ENCODE measurements at places on chromosomes 13 and 19.

DNA sequence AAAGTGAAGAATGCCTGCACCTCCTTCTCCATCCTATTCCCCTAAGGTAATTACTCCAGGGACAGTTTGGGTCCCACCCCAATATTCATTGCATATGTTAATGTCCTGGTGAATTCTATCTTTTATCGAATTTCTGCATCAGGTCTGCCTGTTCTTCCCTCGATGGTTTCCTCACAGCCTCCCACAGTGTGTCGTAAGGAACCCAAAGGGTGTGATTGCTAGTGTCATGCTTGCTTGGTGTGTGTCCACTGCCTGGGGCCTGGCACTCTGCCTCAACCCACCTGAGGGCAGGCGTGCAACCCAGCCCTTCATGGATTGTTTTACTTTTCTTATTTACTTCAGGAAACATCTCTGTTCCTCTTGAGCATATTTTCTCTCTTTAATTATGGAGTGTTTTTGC is 60.2 kb upstream of the CYSLTR2 start:
- no peak for DNase-seq

- no peak for DNase-seq
These were observed 223.8 kb downstream of the TDRD3 start for GRCh38 chr13:60620611-60621395.

DNA sequence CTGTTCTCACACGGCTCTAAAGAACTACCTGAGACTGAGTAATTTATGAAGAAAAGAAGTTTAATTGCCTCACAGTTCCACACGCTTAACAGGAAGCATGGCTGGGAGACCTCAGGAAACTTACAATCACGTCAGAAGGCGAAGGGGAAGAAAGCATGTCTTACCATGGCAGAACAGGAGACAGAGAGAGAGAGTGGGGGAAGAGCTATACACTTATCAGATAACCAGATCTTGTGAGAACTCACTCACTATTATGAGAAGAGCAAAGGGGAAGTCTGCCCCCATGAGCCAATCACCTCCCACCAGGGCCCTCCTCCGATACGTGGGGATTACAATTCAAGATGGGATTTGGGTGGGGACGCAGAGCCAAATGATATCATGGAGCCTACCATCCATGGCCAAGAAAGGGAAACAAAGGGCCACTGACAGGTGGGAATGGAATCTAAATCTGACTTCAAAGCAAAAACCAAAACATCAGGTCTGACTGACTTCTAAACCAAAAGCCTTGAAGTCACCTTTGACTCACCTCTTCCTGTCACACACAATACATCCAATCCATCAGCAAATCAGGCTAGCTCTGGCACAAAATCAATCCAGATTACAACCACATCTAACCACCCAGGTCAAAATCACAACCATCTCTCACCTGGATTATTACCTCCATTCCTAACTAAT is 189.7 kb downstream of the ENOX1 start:
- DNase-seq = no peak

GRCh38 chr13:78103936-78104335 is 185.3 kb upstream of the EDNRB start:
- DNase-seq = no peak

- no peak for DNase-seq
These were observed 100.0 kb downstream of the KLF5 start for GRCh38 chr13:73158851-73159250.

DNA sequence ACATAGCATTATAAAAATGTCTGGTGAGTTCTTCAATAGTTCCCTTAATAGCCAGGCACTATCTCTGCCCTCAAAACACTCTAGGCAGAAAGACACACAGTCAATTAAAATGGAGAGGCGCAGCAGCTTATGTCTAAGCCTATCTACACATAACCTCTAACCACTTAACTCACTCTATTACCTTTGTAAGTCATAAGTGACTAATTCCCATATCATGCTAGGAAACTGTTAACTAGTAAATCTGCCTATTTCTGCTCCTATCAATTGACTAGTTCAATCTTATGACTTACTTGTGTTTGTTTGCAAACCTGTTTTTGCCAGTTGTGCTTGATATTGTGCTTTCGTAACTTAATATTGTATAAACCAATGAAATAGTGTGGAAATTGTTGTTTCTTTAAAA is 3.2 kb downstream of the CCDC122 start:
- DNase-seq = no peak
